ENCODE measurements at places on chromosomes 2 and 18.

GRCh38 chr2:182642328-182642727 lies 73.7 kb upstream of the DNAJC10 start:
- no peak for DNase-seq

GRCh38 chr2:186269536-186269935 lies 216.5 kb upstream of the ZC3H15 start:
- no peak for DNase-seq

- no peak for DNase-seq
Measured at GRCh38 chr2:205612636-205613035, 69.7 kb upstream of the NRP2 start.

DNA sequence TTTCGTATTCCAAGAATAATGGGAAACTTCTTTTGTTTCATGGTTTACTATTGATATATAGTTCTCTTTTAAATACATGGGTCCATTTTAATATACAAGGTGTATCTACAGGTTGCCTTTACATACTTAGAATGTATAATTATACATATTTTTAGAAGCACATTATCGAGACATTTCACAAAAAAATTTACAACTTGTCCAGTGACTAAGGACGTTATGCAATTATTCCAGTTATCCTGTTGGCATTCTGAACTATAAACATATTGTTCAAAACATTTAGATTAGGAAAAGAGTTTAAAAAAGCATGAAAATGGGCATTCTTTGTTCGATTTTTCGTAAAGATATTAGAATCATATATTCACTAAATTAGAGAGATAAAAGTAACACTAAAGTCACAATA lies 344.6 kb upstream of the TMEFF2 start:
- DNase-seq = no peak

- no peak for DNase-seq
Measured at GRCh38 chr2:176140513-176141317, 10.6 kb upstream of the HOXD4 start.

- no peak for DNase-seq
Measured at GRCh38 chr2:29108225-29108624, 7.0 kb upstream of the CLIP4 start.

GRCh38 chr2:241553981-241554380 lies 4.6 kb upstream of the BOK start:
- DNase-seq = no peak

- DNase-seq = no peak
Measured at GRCh38 chr2:201420442-201421113, 30.7 kb downstream of the TRAK2 start.

GRCh38 chr18:31104444-31104843 lies 2.2 kb upstream of the DSC2 start:
- no peak for DNase-seq

DNA sequence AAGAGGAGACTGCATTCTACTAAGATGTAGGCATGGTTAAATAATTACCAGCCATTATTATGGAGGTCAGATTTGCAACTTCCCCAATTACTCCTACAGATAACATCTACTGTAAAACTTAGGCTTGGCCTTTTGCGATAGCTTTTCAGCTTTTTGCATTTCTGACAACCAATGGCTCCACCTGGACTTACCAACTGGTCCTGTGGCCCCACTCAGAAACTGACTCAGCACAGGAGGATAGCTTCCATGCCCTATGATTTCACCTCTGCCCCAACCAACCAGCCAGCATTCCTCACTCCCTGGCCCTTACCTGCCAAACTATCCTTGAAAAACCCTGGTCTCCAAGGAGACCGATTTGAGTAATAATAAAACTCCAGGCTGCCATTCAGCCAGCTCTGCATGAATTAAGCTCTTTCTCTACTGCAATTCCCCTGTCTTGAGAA lies 28.2 kb downstream of the TUBB6 start:
- DNase-seq = no peak

- DNase-seq = no peak
Measured at GRCh38 chr18:55113800-55114199, 154.5 kb upstream of the CCDC68 start.

DNA sequence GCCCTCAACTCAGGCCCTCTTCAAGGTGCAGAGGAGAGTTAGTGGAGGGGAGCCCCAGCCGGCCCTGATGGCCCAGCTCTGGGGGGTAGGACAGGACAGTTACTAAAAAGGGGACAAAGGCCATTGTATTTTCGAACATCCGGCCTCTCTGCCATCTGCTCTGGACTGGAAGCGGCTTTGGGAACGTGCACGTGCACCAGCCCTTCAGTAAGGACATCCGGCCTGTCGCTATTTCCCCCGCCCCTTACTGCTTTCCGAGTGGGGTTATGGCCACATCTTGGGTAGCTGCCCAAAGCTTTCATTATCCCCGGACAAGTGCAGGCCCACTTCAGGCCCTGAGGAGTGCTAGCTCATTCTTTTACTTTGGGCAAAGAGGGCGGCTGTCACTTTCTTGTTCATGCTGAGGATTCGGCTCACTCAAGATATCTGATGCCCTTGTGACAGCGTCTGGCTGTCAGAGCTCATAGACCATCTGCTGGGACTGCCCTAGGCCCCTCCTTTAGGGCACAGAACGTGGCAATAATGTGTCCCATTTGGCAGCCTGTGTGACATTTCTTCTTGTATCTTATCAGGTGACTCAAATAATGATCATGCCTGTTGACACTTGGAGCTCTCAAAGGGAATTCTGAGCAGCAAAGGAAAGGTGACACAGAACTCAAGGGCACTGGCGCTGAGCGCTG lies 17.5 kb downstream of the SLC4A3 start:
- DNase-seq = no peak

GRCh38 chr2:19496646-19497045 lies 138.2 kb upstream of the OSR1 start:
- no peak for DNase-seq

- no peak for DNase-seq
Measured at GRCh38 chr2:120856421-120856862, 120.8 kb downstream of the GLI2 start.

GRCh38 chr2:71788186-71788525 lies 334.8 kb downstream of the DYSF start:
- DNase-seq = no peak

DNA sequence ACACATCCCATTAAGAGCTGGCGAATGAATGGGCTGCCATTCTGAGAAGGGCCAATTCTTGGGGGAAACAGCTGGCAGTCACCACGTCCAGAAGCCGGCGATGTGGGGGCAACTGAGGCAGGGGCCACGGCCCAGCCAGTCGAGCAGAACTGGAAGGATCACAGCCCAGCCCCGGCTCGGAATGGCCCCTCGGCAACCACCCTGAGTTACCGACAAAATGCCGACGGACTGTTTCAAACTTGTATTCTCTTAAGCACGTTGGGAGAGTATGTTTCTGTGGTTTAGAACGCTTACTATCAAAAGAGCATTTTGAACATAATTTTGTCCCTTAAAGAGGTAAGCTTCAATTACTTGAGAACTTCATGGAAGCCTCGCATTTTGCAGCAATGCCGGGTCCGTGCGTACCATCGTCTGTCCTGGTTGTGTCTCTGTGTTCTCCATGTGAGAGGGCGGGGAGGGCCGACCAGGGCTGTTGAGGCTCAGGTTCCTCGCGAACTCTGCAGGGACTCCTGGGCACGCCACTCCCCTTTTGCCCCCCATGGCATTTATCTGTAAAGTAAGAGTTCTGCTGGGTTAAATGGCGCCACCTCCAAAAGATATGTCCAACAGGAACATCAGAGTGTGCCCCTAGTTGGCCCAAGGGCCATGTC lies 155.9 kb downstream of the TWIST2 start:
- no peak for DNase-seq

DNA sequence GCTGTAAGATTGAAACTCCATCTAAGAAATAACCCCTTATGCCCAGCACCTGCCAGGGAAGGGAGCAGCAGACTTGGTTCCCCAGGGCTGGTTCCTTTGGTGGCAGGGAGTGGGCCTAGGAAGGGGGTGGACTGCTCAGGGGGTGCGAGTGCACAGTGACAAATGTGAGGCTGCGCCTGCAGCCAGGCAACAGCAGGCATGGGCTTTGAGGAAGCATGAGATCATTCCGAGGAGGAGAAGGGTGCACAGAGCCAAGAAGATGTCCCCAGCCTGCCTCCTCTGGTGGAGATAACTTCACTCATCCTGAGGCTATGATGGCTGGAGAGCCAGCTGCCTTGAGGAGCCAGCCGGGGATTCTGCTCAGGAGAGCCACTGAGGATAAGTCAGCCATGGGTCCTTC lies 158.0 kb downstream of the CAPN13 start:
- DNase-seq = no peak

DNA sequence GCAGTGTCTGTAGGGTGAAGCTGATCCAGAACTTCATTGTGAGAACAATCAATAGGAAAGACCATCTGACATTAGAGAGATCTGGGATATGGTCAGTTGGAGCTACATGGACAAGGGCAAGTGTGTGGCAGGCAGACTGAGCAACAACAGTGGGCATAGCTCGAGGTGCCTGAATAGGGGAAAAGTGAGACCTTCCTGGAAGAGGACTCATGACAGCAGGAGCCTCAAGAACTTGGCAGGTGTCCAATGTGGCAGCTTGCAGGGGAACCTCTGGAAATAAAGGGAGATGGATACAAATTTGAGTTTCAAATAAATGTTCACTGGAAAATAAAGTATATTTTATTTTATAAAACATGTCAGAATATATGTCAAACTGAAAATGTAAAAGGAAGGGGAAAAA lies 117.9 kb downstream of the TANC1 start:
- DNase-seq = no peak

DNA sequence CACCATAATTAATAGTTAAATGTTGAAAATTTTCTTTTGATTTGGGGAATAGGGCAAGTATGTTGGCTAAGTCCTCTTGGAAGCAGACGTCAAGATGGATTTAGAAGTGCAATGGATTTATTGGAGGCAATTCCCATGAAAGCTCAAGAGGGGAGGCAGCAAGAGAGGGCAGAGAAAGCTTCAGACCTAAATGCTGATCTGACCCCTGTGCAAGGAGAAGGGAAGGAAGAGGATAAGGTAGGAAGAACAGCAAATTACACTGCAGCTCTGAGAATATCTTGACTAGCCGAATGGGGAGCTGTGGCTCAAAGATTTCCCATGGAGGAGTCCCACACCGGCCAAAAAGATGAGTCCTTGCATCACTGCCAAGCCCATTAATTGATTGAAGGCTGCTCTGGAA lies 46.9 kb upstream of the ATP8B1 start:
- DNase-seq = no peak

DNA sequence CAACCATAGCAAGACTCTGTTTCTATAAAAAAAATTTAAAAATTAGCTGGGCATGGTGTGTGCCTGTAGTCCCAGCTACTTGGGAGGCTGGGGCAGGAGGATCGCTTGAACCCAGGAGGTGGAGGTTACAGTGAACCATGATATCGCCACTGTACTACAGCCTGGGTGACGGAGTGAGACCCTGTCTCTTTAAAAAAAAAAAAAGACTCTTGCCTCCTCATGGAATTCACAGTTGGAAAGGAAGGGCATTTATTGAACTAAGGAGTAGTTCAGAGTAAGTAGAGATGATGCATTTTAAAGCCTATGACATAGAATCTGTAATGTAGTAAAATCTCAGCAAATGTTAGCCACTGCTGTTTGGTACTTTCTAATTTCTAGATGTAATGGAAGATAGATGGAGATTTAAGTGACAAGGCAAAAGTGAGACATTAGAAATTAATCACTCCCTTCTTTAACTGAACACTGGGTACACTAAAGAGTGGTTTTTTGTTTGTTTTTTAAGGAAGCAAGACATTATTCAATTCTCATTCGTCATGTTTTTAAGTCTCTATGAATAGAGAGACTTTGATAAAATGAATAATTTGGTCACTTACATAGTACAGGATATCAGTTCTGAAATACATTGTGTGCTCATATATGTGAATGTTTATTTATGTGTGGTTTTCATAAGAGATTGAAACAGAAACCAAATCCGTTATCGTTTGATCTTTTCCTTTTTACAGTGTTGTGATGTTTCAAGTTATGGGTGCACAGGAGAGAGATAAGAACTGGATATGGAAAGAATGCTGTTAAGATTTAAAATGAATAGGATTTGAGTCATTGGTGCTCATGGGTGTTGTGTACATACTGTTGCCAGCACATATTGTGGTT lies 186.1 kb upstream of the STON1 start:
- no peak for DNase-seq

- no peak for DNase-seq
Measured at GRCh38 chr2:120343433-120344105, 2.4 kb upstream of the INHBB start.

- no peak for DNase-seq
Measured at GRCh38 chr2:6880200-6880733, 2.7 kb downstream of the RSAD2 start.

DNA sequence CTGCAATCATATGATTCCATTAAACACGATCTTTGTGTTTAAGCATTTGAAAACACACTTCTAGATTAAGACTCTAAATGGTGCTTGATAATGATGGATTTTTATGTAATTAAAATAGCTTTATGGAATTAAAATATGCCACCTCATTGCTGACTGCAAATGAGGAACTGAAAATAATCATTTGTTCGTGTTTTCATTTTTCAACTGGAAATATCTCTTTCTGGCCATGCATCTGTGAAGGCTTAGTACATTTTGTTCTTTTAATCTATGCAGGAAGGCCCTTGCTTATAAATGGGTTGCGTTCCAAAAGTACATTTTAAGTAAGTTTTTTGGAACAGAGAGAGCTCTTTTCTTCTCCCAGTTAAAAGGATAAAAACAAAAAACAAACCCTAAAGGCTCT lies 125.5 kb downstream of the MC4R start:
- no peak for DNase-seq

DNA sequence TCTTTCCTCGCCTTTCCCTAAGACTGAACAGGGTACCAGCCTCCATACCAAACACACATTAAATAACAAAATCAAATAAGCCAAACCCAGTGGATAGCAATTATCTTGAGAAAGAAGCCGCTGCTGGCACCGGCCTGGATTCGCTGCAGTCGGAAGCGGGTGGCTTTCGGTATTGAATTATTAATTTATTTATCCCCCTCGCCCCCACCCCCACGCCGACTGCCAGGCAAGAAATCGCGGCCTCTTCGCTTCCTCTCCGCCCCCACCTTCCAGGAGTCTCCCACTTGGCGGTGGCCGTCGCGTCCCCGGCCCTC lies 370 bp upstream of the ZNF804A start:
- no peak for DNase-seq

DNA sequence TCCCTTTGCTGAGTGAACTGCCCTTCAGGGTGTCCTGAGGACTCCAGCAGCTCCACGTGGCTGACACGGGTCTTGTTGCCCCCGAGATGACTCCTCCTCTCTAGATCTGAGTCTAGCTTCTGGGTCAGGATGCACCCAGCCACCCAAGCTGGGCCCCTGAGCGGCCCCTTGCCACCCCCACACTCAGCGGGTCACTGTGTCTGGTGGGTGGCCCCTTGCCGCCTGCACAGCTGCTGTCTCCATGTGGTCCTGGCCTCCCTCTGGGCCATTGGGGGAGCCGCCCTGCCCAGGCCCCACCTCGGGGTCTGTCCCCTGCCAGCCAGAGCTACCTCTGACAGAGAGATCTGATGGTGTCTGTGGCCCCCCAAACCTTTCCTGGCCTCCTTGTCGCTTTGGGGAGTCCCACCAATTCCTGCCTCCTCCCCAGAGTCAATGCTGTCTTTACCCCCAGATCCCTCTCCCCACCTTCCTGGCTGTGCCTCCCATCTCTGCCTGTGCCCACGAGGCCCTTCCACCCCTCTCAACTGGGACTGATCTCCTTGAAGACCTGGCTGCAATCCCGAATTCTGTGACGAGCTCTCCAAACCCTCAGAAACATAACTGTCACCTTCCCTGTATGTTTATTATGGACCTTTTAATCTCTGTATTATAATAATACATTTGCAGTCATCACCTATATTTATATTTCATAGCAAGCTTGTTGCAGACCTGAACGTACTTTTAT lies 46.5 kb downstream of the TWIST2 start:
- no peak for DNase-seq

Measured in esophagus squamous epithelium (tissue), 5 donors.